OCI-LY7 (cell line): ENCODE measurements at places on chromosomes 7 and 10.

- DNase-seq: no peak
These were observed at the start of gene GPR85 for GRCh38 chr7:113086431-113086888. TSS of gene GPR85 (minus strand) at chr7:113086827. CDS start at chr7:113084721, 2,106 bp downstream.

DNA sequence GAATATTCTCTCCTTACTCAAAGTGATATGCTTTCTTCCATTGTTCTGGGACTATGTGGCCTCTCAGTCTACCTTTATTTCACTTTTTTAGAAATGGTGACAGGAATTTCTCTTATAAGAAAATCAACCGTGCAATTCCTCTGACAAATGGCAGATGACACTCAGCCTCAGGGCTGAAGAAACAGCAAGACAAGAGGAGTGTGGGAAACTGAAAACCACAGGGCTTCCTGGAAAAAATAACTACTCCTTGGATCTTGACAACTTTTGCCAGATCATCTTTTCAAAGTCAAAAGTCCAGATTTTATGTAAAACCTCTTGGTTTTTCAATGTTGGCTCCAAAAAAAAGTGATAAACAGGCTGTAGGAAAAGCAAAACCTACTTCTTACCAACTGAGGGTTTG, 121.5 kb downstream of the TYW1B start:
- no peak for DNase-seq

DNA sequence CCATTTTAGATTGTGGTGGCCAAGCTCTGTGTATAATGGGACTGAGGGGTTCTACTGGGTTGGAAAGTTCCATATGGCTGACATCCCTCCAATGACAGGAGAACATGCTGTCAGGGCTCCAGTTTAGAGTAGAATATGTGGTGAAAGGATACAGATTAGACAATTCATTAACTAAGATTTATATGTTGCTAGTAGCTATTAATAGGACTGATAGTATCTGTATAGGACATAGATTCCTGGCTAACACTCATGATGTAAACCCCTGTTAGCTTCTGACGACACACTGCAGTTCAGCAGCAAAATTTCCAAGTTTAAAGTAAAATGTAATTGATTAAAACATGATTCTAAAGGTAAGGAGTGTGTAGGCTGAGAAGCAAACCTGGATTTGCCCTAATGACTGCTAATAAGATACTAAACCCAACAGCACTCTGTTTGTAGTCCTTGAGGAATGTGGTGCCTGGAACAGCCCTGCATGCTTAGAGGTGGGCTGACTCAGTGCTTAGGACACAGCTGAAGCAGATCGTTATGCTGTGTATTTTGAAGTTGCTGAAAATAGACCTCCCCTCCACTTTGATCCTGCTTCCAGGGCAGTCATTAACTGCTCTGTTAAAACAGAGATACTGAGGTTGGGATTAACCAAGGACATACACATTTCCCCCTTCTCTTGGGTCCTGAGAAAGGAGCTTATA, 1129.6 kb downstream of the SORCS3 start:
- no peak for DNase-seq

- DNase-seq: no peak
These were observed 79.5 kb downstream of the CARD11 start for GRCh38 chr7:2964208-2964607.

DNA sequence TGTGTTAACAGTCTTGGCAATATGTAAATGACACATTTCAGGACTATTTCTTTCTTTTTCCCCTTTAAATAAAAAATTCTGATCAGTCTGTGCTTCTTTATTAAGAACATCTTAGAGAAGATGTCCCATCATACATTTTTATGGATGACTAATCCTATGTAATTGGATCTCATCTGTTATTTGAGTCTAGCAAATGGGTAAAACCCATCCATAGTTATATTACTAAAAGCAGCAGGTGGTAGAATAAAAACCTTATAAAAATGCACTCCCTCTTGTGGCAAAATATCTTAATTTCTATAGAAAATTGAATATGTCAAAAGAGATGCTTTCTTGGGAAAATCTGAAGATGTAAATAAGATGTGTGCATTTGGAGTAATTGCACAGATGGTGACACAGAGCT, 35.3 kb downstream of the TRRAP start:
- no peak for DNase-seq

DNA sequence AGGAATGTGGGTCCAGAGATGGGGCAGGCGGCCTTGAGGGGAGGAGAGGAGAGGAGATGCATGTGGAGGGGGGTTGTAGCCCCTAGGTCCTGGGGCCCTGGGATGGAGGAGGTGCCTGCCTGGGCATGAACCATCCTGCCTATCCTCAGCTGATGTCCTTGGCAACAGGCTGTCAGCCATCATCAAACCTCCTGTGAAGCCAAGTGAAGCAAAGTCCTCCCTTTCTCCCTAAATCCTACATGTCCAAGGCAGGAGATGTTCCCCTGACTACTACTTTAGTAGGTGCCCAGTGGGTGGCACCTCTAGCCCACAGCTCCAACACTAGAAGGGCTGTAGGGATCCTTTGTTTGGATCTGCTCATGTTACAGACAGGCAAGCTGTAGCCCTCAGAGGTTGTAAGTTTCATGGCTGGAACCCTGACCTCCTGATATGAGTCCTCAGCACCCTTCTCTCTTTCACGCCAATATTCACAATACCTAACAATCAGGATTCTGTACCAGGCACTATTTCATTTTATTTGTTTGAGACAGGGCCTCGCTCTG, 66.6 kb upstream of the SYPL1 start:
- DNase-seq: peak; percentile 33

DNA sequence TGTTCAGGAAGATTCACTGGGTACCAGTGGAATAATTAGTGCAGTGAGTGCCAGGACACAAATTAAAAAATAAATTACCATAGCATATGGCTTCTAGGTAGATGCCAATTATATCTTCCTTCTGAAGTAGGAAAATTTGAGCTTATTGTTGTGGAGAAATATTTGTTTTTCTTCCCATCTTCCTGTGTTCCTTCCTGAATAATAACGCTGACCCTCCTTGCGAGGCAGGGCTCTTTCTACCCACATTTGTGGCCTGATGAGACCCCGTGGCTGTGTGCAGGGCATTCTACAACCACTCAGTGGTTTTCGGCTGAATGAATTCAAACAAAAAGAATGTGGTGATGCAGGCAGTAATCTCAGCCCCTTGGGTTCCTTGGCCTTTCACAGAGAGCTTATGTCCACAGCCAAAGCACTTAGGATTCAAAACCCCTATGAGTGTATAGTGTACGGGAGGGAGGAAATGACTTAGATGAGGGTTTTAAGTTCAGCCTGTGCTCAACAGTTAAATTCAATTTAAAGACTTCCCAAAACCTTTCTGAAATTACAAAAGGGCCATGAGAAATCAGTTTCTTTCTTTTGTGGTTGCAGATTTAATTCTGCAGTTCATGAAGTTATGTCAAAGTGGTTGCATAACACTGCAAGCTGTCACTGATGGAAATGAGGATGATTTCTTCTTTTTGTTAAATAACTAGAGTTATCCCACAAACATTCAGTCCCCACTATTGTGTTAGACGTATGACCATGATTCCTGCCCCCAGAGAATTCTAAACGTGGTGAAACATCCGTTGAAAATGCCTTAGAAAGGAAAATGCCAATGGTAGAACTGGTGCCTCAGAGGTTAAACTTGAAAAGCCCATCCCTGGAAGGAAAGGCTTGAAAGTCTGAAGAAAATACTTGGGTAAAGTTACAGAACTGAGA, 255.3 kb downstream of the FZD1 start:
- DNase-seq: no peak

DNA sequence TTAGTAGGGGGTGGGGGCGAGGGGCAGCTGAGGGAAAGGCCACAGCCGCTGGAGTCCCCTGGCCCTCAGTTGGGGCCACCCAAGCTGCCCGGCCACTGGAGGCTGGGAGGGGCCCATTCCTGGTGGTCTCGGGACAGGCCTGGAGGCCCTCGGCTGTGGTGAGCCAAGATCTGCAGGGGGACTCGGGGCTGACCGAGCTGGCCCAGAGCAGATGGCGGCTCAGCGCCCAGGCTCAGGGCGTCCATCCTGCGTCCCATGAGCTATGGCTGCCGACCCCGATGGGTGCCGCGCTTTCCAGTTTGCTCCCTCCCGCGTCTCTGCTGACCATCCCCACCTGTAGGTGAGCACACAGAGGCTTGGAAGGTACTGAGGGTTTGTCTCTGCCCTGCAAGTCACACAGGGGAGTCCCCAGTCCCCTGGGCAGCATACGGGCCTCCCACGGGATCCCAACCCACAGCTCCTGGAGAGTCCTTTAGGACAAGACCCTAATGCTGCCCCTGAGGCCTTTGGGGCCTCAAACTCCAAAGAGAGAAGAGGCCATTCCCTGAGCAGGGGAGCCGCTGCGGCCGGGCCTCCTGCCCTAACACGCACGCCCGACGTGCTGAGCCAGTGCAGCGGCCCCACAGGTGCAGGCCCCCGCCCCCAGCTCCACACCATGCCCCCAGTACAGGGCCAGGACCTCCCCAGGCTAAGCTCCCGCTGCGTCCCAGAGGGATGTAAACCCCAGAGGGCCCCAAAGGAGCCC, 107.2 kb downstream of the MICALL2 start:
- no peak for DNase-seq

DNA sequence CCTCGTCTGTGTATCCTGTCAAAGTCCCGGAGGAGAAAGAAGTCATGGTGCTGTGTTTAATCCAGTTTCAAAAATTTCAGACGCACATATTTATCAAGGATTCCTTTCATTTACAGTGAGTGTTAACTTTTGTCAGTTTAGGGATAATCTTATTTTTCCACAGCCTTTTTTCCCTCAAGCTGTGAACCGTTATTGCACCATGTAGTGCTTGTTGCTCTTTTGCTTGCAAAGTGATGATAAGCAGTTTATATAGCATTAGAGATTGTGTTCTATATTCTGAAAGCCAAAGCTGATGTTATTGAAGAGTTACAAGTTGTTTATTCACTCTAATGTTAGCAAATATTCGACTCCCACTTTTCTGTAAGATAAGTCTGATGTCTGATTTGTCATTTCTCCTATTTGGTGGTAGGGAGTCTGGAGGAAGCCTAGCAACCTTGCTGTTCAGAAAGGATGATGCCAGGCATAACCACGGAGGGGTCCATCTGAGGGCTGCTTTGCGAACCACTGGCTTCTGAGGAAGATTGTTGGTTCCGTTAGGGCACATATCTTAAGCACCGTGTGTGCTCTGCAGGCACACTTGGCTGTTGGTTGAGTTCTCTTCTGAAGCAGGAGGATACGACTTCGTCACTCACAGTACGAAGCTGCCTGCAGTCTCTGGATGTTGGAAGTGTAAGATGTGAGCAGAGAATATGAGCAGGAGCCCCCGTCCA, 11.7 kb downstream of the CCNY start:
- no peak for DNase-seq

- DNase-seq: no peak
These were observed 75.9 kb upstream of the GHITM start for GRCh38 chr10:84063440-84063839.

DNA sequence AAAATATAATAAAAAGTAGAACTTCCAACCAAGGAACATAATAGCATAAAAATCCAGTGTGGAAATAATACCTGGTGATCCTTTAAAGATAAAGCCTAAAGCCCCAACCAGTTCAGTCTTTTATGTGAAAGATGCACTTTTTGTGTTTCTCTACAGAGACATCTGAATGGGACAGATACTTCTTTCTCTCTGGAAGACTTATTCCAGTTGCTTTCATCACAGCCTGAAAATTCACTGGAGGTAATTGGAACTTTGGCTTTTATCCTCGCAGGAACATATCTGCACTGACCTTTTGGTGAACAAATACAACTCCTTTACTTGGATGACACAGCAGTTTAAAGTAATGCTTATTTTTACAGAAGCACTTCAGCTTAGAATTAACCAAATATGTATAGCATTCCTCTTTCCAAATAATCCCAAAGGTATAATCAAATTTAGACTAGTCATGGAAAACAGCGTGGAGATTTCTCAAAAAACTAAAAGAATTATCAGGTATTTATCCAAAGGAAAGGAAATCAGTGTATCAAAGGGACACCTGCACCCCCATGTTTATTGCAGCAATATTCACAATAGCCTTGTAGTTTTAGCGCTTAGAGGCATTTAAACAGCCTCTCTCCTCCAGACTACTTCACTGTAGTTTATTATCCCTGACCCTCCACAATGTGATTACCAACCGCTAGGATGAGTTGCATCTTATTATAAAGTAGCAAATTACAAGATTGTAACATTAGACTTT, 16.8 kb downstream of the HNRNPA2B1 start:
- DNase-seq: peak; percentile 22

- DNase-seq: no peak
These were observed 61.4 kb upstream of the ASAH2 start for GRCh38 chr10:50312464-50313437.

DNA sequence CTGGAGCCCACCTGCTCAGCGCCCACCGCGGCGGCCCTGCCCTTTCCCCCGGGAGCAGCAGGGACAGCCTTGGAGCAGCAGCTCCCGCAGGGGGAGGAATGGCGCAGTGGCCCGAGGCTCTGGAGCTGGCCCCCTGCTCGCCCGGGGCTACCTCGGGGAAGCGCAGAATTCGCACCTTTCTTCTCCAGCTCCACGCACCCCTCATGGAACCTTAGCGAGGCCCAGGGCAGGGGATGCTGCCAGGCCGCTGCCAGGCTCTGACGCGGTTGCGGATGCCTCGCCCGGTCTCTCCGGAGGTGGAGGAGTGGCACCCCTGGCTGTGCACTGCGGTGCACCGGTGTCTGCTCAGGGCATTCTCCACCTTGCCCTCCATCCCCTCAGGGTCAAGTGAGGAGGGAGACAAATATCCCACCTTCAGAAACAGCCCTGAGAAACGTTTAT, 84.9 kb upstream of the MKI67 start:
- no peak for DNase-seq

DNA sequence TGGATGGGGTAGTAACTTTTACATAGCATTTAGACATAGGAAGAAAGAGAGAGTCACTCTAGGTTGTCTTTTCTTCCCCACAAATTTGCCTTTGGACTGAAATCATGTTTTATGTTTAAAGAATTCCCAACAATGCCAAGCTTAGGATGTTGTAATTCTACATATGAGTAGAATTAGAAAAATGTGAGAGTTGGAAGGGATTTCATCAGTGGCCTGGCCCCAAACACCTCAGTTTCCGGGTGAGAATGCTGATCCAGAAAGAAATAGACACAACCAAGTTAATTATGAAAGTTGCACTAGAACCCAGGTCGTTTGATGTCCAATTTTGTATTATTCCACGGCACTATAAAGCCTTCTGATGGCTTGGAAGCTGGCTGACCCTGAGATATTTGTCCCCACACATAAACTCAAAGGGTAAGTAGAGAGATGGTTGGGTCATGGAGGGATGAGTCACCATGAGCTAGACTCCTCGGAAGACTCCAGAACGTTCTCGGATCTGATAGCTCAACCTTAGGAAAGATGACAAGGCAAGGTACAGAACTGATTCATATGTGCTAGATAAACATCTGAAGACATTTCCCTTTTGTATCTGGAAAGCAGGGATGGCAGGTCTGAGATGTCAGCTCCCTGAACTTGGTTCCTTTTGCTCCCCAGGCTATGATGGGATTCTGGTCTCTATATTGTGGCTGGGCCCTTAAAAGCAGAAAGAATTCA, 48.8 kb upstream of the SLC35B4 start:
- no peak for DNase-seq

GRCh38 chr7:142626420-142627035, 122.7 kb upstream of the PRSS1 start:
- DNase-seq: peak; percentile 66

DNA sequence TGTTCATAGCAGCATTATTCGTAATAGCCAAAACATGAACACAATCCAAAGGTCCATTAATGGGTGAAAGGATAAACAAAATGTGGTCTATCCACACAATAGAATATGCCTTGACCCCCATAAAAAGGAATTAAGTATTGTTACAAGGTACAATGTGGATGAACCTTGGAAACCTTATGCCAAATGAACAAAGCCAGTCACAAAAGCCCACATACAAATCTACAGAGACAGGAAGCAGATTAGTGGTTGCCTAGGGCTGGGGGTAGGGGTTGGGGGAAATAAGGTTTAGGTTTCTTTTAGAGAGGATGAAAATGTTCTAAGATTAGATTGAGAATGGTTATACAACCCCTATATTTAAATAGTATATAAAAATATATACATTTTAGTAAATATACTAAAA, 34.8 kb downstream of the PIP4K2A start:
- no peak for DNase-seq
